ENCODE measurements at places on chromosomes 13 and 19. TPM values are rescaled to one million over a fixed set of nuclear protein-coding genes. Genes with fewer than 3 reads are reported as not detected.

B3GNT3 gene
- 0.52 TPM for total RNA-seq

CTXN1 gene
- total RNA-seq = 1.4 TPM

CATSPERD gene
- total RNA-seq = not detected

NDUFA7 gene
- 96.8 TPM for total RNA-seq

MYO16 gene
- not detected for total RNA-seq

ICAM5 gene
- total RNA-seq = 4.3 TPM

SIGLEC5 gene
- not detected for total RNA-seq

ZNF135 gene
- 0.48 TPM for total RNA-seq

CACNG6 gene
- not detected for total RNA-seq

ZNF784 gene
- 3.4 TPM for total RNA-seq

CACNG7 gene
- total RNA-seq = not detected

TLE6 gene
- not detected for total RNA-seq

INAFM1 gene
- total RNA-seq = 10.0 TPM

CLDND2 gene
- total RNA-seq = 3.8 TPM

TTYH1 gene
- not detected for total RNA-seq

IPO5 gene
- total RNA-seq = 240 TPM

TMPRSS9 gene
- total RNA-seq = not detected

ZNF829 gene
- total RNA-seq = 4.7 TPM

SHC2 gene
- total RNA-seq = 0.16 TPM

LILRB5 gene
- total RNA-seq = not detected

VAV1 gene
- total RNA-seq = 65.7 TPM

NEK5 gene
- 0.08 TPM for total RNA-seq

ZNF20 gene
- total RNA-seq = 1.0 TPM

JUNB gene
- total RNA-seq = 287 TPM

ZNF296 gene
- 7.8 TPM for total RNA-seq

SIGLEC7 gene
- total RNA-seq = not detected

NBEA gene
- total RNA-seq = 0.58 TPM

NALCN gene
- not detected for total RNA-seq

PSG11 gene
- not detected for total RNA-seq

SLC7A9 gene
- not detected for total RNA-seq

TEX101 gene
- not detected for total RNA-seq

VSTM1 gene
- not detected for total RNA-seq

FFAR2 gene
- not detected for total RNA-seq

ZNF555 gene
- 1.6 TPM for total RNA-seq

ZNF763 gene
- total RNA-seq = 0.56 TPM

TEAD2 gene
- 0.33 TPM for total RNA-seq

GAPDHS gene
- not detected for total RNA-seq

ACER1 gene
- total RNA-seq = 0.13 TPM

ZNF302 gene
- total RNA-seq = 11.2 TPM
